ENCODE measurements at places on chromosomes 2 and 18.

DNA sequence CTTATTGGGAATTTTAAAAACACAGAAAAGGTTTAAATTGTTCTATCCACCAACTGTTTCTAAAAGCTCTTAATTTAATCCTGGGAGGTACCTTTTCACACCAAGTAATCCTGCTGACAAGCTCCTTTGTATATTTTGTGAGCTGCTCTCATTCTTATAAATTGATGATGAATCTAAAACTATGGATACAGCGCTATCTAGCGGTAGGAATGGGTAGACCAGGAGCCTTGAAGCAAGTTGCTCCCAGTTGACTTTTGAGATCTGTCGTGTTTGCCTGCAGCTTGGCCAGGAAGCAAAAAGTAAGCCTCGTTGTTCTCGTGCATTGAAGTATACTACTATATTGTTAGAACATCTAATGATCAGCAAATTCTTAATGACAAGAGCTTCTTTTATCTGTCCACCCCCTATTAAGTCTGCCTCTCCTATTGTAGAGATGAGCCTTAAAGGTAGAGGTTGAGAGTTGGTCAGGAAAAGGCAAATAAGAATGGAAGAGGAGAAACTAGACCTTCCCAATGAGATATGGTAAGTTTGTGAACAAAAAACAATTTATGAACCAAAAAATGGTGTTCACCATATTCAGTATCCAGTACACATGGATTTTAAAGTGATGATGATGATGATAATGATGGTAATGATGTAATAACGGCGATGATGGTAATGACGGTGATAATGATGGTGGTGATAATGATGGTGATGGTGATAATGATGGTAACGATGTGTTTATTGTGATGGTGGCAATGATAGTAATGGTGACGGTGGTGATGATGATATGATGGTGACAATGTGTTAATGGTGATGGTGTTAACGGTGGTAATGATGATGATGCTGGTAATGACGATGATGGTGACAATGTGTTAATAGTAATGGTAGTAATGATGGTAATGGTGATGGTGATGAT, 212.1 kb upstream of the NCKAP5 start:
- DNase-seq, result no peak

GRCh38 chr2:129721846-129722245, 257.6 kb upstream of the RAB6C start:
- DNase-seq, result no peak

DNA sequence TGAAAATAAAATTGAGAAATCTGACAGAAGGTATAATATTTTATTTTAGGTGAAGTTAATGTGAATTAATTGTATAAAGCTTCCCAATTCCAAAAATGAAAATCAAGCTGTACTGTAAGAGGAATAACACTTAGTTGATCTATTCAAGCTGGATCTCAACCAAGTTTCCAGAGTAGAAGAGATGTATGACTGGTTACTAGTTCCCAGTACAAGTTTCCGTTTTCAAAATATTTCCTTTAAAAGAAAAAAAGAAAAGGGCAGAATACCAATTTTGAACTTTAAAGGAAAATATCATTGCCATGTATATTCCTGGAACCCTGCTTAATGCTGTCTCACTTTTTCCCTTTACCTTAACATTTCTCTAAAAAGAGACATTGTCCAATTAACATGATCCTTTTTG, 308.5 kb downstream of the IRS1 start:
- no peak for DNase-seq

GRCh38 chr2:172311921-172312345, 115.5 kb upstream of the ITGA6 start:
- DNase-seq, result no peak

DNA sequence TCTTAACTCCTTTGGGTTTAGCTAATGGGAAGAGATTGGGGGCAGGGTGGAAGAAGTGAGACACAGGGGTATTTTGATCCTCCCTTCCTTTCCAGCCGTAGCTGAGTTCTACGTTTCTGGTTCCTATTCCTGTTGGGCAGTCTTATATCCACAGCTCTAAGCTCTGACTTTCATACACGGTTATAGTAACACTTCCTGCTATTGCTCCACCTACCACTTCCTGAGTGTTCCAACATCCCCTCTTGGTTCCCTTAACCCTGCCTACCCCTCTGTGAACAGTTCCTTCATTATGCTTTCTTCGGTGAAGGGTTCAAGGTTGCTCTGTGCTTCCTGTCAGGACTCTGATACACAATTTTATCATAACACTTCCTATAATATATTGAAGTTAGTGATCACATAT, 205.1 kb downstream of the DNAH7 start:
- DNase-seq, result no peak

- no peak for DNase-seq
These were observed 283.7 kb downstream of the SUCLG1 start for GRCh38 chr2:84175340-84175739.

GRCh38 chr2:26975102-26975501, 4.7 kb downstream of the MAPRE3 start:
- no peak for DNase-seq
